ENCODE measurements at places on chromosomes 4 and X.

- no peak for DNase-seq
These were observed 2138.8 kb downstream of the PCDH7 start for GRCh38 chr4:32858971-32859370.

DNA sequence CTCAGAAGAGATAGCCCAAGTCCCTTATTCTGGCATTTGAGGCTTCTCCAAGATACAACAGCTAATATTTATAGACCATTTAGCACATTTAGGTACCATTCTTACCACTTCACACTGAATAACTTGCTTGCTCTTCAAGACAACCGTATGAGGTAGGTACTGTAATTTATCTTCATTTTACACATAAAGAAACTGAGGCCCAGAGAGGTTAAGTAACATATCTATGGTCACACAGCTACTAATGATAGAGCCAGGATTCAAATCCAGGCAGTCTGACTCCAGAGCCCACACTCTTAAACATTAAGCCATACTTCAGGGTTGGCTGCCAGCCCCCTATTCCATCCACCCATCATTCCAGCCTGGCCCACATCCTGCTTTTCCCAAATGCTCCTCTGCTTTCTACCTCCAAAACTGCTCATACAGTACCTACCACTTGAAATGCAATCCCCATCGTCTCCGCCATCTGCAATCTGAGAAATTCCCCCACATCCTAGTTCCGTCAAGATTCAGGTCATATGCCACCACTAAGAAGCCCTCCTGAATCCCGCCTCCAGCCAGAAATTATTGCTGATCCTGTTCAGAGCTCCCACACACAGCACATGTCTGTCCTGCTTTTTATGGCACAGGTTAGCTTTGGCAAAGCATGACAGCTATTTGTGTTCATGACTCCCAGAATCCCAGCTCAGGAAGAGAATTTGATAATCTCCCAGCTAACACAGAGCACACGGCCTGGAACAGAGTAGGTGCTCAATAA is 23.5 kb downstream of the IQSEC2 start:
- no peak for DNase-seq

- DNase-seq, result no peak
These were observed 19.0 kb downstream of the MAGEC2 start for GRCh38 chrX:142186103-142186502.

DNA sequence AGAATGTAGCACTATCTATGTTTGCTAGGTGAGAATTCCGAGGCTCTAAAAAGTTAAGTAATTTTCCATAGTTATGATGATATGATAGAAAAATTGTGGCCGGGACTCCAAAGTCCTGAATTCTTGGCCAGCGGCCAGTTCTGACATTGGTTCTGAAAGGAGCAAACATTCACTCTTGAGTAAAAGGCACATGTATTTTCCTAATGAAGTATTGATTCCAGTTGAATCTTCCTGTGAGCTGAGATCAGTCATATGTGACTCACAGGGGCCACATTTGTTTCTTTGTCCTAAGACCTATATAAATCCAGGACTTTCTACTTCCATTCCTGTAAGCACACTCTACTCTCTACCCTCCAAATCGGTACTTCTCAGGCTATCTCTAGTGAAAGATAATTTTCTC is 349.9 kb downstream of the BMPR1B start:
- DNase-seq, result no peak

DNA sequence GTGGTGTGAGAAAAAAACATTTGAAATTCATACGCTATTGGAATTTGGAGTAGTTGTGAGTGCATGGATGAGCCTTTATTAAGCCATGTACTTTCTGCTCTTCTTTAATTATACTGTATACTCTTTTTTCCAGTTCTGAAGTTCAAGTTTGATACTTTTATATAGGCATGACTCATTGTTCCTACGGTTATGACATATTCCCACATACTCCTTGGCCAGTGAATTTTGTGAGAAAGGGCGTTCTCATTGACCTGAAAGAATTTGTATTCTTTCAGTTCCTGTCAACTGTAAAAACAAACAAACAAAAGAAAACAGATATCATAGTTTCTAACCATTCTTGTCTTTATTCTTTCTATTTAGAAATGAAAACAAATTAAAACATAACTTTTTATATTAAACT is 407.3 kb downstream of the MAPK10 start:
- DNase-seq, result no peak

DNA sequence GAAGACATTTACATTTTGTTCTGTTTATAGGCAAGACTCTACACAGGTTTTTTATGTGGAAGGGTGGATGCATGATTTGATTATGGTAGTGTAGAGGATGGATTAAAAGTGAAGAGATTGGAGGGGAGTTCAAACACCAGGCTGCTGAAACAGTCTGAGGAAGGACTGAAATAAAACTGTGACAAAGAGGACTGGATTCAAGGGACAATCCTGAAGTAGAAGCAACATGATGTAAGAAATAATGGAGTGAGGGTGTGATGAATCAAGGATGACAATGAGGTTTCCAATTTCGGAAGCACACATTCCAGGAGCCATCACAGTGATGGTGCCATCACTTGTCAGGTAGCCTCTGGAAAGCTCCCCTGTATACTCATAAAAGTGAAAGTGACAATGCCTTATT is 103.5 kb downstream of the SYNPO2 start:
- no peak for DNase-seq

DNA sequence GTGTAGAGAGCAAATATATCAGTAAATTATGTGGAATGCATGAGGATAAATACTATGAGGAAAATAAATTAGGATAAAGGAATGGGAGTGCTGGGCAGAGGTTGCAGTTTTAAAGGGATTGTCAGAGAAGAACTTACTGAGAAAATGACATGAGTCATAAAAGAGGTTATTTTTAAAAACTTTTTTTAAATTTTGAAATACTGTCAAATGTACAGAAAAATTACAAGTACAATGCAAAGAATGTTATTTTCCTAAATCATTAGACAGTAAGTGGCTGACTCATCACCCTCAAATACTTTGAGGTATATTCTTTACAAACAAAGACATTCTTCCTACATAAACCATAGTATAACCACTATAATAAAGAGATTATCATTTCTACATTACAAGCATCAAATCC is 29.8 kb upstream of the H2AZ1 start:
- no peak for DNase-seq

DNA sequence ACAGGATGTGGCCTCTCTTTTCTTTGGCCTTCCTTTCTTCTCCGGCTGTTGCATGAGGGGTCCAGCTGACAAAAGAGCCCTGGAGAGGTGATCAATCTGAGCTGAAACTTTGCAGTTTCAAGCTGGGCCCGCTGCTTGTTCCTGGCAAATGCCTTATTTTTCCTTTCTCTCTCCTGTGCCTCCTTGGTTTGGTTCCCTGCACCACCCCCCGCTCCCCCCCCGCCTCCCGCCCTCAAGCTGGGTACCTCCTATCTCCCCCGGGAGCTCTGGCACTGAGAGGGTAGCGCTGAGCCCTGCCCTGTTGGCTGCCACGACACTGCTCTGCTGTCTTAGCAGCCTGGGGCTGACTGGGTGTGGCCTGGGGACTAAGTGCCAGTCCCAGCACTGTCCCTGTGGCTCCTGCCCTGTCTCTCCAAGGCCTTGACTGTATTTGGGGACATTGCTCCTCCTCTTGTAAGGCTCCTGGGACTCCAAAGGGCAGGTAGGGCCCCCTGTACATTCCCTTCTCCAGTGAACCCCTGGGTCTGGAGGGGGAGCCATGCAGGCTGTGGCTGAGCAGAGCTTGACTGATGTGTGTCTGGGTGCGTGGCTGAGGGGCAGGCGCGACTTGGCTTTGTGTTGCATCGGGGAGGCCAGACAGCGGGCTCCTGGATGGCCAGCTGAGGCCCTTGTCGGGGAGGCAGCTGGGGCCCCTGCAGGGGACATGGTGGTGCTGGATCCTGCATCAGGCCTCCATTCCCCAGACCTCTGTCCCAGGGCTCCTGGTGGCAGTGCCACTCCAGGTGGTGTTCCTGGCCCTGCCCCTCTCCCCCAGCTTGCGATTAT is 1.1 kb downstream of the PLXNA3 start:
- DNase-seq, result no peak

DNA sequence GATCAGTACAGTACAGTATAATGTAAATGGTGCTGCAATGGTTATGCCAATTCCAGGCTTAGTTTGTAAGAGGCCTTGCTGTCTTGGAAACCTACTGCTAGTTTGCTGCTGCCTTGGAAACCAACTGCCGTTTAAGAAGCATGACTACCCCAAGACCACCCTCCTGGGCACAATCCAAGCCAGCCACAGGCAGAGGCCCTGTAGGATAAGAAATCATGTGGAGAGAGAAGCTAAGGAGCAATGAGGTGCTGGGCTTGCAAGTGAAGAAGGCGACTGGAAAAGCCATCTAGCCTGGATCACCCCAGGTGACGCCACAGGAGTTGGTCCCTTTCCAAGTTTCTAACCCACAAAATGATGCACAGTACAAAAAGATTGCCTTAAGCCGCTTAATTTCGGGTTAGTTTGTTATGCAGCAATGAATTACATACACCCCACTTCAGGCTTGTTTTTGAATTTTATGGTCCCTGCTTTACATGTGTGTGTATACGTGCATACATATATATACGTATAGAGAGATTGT is 16.9 kb downstream of the ZFP42 start:
- no peak for DNase-seq

- DNase-seq, result no peak
These were observed 235.8 kb upstream of the AADAT start for GRCh38 chr4:170325599-170325998.

GRCh38 chr4:8039290-8039689 is 99.6 kb upstream of the AFAP1 start:
- DNase-seq, result no peak

GRCh38 chrX:45912316-45912715 is 632.9 kb downstream of the ZNF674 start:
- DNase-seq, result no peak

DNA sequence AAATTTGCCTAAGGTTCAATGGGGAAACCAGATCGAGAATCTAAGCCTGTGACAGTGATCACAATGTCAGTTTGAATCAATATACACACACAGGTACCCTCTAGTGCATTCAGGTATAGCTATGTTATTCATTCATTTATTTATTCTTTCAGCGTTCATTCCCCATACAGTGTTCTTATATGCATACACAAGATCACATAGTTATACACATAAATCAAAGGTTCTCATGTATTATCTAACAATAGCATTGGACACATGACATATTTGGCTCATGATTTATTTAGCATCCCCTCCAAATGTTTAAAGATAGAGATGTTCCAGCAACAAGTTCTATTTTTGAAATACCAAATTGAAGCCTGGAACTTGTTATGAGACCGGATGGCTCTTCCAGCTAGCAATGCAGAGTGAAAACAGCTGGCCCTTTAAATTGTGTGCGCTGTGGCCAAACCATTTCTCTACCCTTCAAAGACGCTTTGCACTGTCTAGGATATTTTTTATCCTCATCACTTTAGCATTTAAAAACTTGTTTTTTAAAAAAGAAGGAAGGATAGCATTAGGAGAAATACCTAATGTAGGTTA is 131.0 kb downstream of the ATXN3L start:
- DNase-seq, result no peak

DNA sequence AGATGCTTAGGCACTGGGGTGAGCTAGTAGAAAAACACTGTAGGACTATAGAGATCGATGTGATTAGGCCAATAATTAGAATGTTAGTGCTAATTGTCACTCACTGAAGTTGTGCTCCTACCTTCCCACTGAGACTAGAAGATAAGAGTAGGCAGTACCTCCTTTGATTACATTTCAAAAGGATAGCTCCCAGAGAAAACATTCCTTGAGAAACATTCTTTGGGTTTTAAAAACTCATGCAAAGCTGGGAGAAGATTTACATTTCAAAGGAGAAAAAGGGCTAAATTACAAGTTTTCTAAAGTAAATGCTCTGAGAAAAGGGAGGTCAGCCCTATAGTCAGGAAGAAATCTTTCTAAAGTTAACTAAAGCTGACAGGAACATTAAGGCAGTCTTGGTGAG is 860.3 kb upstream of the NDST4 start:
- DNase-seq, result no peak

GRCh38 chr4:168153596-168154440 is 61.5 kb downstream of the ANXA10 start:
- DNase-seq, result peak; percentile 33

Measured in stimulated activated CD4-positive, alpha-beta T cell treated with anti-CD3 and anti-CD28 coated beads, Interleukin-4, amount 100 ng/mL, for 48 hours (primary cell).